ENCODE measurements at places on chromosomes 12 and 14.

- DNase-seq, result no peak
These were observed 7.7 kb downstream of the HOXC8 start for GRCh38 chr12:54016478-54016964.

DNA sequence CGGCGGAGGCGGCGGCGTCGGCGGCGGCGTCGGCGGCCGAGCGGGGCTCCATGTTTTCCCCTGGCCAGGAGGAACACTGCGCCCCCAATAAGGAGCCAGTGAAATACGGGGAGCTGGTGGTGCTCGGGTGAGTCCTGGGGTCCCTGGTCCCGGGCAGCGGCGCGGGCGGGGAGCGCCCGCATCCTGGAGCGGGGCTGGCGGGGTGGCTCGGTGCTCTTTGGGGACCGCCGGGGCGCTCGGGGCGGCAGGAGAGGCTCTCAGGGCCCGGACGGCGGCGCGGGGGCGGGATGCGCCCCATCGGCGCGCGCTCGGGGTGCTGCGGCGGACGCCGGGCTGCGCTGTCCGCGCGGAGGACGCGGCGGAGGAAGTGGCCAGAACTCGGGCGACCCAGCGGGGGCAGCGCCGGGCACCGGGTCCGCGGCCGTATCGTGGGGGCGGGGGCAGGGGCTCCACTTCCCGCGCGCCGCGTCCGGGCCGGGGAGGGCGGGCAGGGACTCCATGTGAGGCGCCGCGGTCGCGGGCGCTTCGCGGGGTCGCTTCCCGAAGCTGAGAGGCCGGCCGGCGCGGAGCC is 485 bp downstream of the PELI2 start:
- DNase-seq, result no peak

DNA sequence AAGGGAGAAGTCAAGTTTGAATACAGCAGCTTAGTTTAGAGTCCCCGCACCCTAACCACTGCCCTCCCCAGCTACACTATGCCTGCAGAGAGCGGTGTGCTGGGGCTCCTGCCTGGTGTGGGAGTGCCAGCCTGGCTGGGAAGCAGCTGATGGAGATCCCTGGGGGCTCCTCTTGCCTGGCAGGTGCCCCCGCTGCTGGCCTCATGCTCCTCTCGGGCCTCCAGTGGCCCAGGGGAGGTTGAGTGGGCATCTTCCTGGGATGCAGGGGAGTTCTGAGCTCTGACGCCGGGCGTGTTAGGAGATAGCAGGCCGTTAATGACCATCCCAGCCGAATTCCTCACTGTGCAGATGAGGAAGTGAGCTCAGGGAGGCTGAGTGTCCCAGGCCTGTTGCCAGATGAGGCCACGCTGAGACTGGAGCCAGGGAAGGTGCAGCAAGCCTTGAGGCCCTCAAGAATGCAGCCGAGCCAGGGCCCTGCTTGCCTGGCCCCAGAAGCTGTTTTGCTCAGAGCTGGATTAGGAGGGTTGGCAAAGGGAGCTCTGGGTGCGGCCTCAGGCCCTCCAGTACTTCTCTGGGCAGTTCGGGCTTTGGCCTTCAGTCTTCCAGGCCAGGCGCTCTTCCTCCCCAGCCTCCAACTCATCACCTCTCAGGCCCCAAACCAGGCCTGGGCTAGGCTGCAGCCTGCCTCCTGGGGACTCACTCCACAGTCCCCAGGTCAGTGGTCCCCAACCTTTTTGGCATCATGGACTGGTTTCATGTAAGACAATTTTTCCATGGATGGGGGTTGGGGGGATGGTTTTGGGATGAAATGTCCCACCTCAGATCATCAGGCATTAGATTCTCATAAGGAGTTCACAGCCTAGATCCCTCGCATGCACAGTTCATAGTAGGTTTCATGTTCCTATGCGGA is 6.6 kb upstream of the CYP46A1 start:
- no peak for DNase-seq

GRCh38 chr12:20602641-20603391 is 92.3 kb upstream of the SLCO1C1 start:
- DNase-seq, result no peak

DNA sequence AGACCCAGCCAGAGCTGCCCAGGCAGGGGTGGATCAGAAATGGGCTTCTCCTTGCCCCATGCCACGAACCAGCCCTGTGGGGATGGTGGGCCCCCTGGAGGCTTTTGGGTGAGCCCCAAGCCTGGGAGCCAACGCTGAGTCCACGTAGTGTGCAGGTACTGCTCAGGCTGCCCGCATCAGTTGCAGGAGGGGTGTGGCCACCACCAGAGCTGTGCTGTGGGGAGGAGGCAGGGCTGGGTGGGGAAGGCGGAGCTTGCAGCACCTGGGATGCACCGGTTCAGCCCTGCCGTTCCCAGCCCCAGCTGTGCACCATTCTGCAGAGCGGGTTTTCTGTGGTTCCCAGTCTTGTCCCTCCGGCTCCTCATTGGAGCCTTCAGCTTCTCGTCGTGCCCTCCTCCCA is 36.3 kb downstream of the IL31 start:
- no peak for DNase-seq

DNA sequence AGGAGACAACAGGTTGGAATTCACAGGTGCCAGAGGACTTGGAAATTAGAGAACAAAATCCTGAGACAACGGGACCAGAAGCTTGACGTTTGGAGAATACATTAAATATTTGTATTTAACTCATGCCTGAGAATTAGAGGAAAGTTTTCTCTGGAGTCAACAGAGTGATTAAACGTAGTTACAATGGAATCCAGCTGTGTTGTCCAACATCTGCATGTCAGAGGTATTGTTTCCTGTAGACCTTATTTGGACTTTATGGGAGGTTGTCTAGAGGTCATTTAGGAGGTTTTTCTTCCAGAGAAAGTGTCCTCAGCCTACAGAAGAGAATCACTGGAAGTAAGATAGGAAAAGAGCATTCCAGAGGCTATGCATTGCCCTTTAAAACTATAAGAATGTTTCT is 45.1 kb upstream of the RERGL start:
- DNase-seq, result no peak
